NCI-H524 treated with DMSO at 0.1 percent for 48 hours (cell line): ENCODE measurements at places on chromosomes 7 and 10.
A peak's percentile ranks its signal among the peaks of the same experiment; 100 is the strongest.

GRCh38 chr10:54983255-54983654 lies 182.2 kb upstream of the PCDH15 start:
- DNase-seq, result no peak

DNA sequence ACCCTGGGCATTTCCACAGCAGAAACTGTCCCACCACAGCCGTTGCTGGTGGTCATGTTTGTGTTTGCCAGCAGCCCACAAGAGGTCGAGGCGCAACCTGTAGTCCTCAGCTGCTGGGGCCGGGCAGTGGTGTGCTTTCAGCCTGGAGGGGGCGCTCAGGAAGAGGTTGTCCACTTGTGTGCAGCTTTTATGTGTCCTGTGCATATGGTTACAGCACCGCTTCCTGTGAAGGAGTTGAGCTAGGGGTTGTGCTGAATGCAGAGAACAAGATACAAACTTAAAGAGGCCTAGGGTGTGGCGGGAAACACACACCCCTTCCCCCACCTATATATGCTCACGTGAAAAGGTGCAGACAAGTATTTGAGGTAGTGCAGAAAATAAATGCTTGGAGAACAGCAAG lies 29.5 kb upstream of the PFKFB3 start:
- DNase-seq, result no peak

- DNase-seq, result no peak
Measured at GRCh38 chr7:154409703-154410311, 357.6 kb downstream of the DPP6 start.

- DNase-seq, result no peak
Measured at GRCh38 chr10:72445851-72446250, 91.1 kb upstream of the DNAJB12 start.

- no peak for DNase-seq
Measured at GRCh38 chr10:11246752-11247467, 229.2 kb downstream of the CELF2 start.

DNA sequence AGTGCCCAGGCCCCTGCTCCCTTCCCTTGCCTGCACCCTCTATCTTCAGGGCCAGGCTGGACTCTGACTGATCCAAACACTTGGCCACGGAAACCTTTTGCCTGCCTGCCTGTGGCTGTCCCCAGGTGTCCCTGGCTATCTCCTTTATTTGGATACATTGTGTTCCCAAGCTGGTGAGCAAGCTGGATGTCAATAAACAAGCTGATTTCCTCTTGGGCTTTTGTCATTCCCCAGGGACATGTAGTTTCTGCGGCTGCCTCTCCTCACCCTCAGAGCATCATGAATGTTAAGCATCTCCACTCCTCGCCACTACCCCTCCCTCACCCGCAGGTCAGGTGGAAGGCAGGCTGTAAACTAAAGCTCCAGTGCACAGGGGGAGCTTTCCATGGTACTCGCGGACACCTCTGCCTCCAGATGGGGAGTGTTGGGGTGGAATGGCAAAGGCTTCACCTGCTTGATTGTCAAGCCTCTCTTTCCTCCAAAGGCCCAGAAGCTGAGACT lies 6.9 kb downstream of the GHRHR start:
- DNase-seq, result no peak

GRCh38 chr7:74324531-74325209 lies 35.5 kb downstream of the CLIP2 start:
- DNase-seq, result no peak

DNA sequence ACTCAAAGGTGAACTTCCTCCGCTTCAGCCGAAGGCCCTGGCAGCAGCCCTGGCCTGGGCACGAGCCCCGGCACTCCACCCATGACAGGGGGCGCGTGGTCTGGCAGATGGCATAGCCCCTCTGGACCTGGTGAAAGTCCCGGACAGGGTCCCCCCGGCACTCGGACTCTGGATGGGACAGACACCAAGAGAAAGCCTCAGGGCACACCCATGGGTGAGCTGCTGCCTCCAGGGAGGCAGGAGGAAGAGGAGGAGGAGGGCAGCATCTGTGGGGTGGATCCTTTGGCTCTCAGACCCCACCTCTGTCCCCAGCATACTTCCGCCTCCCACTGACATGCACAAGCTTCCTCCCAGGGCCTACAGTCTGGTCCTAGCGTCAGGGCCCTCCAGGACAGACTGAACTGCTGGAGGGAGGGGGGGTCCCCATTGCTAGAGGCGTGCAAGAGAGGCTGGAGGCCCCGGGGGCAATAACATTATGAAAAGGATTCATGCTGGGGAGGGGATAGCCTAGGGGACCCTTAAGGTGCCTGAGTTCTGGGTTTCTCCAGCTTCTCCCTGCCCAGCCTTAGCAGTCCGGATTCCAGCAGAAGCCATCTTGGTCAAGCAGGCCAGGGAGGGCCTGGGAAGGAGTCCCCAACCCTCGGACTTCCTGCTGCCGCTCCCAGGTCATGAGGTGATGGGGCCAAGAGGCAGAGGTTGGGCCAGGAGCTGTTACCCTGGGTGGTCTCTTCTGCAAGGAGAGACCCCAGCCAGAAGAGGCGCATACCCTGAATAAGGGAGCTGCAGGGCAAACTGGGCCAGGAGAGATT lies 169.3 kb downstream of the LCOR start:
- DNase-seq, result no peak

DNA sequence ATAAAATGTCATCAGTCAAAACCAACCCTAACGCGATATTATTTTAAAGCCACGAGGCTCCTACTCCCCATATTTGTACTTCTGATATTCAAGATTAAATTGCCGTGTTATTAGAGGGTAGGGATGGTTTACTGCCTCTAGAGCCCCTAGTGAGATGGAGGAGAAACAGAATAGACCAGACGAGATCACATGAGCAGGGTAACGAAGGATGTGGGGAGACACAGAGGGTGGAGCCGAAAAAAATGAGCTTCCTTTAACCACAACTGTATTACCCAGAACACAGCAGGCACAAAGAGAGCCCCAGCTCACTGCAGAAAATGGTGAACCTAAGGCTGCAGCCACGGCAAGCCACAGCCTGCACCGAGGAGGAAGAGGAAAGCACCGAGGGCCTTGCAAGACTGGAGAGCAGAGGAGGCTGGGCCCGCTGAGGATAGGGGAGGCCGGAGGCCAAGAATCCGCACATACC lies 14.3 kb downstream of the ZC3HAV1 start:
- DNase-seq, result no peak

DNA sequence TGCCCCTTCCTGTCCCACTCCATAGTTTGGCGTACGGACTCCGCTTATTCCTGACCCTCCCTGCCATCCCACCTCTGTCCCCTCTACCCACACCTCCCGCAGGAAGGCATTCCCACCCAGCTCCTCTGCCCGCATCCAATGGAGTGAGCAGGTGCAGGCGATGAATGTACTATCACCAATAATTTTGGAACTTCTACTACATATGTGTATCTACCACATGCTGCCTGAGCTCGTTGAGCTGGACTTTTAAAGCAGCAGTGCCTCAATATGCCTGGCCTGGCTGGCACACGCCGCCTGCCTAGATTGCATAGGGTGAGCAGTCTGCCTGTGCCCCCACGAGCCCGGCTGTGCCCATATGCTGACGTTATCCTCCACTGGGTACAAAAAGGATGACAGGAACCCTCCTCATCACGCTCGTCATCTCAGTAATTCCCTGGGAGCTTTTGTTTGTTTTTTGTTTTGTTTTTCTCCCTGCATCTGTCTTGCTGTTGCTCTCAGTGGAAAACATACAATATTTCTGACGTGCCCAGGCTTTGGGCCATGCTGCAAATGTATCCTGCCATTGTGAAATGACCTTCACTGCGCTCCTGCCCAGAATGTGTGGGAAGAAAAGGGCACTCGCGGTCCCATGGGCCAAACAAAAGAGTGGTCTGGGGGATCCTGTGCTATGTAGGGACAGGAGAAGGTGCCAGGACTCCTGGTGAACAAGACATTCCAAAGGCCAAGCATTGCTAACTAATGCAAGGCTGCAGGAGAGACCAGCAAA lies 302.8 kb downstream of the PTPRN2 start:
- DNase-seq, result no peak

- DNase-seq, result no peak
Measured at GRCh38 chr7:157875230-157876179, 538.7 kb downstream of the DNAJB6 start.

- no peak for DNase-seq
Measured at GRCh38 chr7:4519819-4520520, 162.1 kb upstream of the FOXK1 start.

DNA sequence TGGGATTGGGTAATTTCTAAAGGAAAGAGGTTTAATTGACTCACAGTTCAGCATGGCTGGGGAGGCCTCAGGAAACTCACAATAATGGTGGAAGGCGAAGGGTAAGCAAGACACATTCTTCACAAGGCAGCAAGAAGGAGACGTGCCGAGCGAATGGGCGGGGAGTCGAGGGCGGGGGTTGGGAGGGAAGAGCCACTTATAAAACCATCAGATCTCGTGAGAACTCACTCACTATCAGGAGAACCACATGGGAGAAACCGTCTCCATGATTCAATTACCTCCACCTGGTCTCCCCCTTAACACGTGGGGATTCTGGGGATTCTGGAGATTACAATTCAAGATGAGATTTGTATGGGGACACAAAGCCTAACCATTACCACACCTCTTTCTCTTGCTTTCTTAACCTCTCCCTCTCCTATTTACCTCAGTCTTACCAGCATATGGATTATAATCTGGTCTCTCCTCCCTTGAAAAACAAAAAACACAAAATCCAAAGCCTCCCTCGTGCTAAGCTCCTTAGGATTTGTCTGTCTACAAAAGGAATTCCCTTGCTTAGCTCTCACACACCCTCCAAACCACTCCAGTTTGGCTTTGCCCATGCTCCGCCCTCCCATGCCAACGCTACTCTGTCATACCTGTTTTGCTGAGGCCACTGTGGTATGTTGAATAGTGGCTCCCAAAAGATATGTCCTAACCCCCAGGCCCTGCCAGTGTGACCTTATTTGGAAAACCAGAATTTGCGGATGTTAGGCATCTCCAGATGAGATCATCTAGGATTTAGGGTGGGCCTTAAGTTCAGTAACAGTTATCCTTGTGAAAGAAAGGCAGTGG lies 19.6 kb upstream of the EFCAB10 start:
- DNase-seq, result no peak

DNA sequence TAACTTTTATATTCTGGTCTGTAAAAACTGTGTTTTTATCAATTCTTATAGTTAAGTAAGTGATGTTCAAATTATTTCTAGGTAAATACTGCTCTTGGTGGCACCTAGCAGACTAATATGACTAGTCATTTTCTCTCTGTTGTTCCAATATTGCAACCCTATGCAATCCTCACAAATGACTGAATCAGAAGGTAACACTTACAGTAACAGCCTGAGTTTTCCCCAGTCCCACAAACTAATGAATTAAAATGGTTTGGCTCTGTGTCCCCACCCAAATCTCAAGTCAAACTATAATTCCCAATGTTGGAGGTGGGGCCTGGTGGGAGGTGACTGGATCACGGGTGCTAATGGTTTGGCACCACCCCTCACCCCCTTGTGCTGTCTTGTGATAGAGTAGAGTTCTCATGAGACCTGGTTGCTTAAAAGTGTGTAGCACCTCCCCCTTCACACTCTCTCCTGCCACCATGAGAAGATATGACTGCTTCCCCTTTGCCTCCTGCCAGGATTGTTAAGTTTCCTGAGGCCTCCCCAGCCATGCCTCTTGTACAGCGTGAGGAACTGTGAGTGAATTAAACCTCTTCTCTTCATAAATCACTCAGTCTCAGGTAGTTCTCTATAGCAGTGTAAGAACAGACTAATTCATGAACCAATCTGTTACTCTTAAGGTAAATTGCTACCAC lies 43.5 kb downstream of the MTPN start:
- DNase-seq, result no peak

DNA sequence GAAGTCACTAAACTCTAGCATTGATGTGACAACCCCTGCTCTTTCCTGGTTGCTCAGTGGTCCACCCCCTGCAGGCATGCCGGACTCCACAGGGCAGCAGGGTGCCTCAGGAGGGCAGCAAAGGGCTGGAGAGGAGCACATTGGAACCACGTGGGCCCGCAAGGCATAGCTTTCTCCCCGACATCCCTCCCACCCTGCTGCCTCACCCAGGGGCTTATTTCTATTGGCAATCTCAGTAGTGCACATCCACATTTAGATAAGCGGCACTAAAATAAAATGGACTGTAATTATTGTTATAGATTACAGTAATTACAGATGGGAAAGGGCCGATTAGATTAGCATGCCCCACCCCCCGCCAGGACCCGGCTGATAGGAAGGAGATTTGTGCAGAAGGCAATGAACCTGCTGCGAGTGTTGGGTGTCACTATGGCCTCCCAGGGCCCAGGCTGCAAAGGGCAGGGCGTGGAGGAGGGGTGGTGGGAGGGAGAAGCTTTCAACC lies 580.1 kb downstream of the GRID1 start:
- no peak for DNase-seq

- no peak for DNase-seq
Measured at GRCh38 chr7:2990949-2991470, 52.7 kb downstream of the CARD11 start.

DNA sequence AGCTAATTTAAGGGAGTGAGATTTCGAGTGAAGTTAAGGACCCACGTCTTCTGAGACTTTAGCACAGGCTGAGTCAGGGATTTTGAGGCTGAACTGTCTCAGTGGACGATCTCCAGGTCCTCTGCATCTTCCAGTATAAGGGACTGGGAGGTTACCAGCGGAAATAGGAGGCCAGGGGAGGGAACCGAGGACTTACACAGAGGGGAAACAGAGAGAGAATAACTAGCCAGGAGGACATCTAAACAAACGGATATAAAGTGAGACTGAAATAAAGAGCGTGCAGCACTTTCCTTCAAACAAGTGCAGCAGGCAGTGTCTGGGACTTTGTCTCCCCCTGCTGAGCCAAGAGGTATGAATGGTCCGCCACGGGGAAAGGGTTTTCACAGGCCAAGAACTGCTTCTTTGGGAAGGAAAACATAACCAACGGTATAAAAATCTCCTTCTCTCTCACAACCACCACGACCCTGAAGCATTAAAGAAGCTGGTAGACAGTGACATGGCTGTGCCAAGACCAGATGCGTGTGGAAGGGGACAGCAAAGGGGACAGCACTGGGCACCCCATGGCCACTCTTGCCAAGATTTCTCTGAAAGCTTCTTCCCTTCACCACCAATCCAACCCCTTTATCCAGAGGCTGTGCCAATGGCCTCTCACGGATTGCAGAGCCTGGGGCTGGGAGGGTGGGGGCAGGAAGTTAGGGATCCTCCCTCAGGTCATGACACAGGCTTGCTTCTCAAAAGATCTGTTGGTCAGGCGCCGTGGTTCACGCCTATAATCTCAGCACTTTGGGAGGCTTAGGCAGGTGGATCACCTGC lies 72.0 kb downstream of the SLC37A3 start:
- no peak for DNase-seq

GRCh38 chr10:27207350-27207749 lies 33.2 kb downstream of the ACBD5 start:
- peak; percentile 39 for DNase-seq

- no peak for DNase-seq
Measured at GRCh38 chr7:11613292-11613930, 218.6 kb downstream of the THSD7A start.

DNA sequence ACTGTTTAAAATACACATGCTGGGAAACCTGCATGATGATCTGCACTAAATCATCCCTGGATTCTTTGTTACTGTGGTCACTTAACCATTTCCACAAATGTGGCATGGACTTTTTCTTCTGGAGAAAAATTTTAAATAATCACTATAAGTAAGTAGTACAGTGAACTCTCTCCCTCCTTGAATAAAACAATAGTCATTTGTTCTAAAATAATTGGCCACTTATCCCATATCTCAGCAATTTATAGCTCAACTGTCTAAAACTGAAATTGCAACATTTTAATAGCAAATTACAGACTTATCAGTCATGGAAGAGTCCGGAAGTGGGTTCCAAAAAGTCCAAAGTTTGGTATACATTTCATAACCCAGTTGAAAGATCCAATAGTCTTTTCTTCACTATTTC lies 90.9 kb downstream of the MTERF1 start:
- no peak for DNase-seq

GRCh38 chr10:48473704-48474103 lies 131.2 kb downstream of the ARHGAP22 start:
- no peak for DNase-seq
